Mucosa of gallbladder (tissue), 1 donor: ENCODE measurements at places on chromosomes 7 and 10. TPM values are rescaled to one million over a fixed set of nuclear protein-coding genes. Genes with fewer than 3 reads are reported as not detected.

The OPN1SW gene
- total RNA-seq = not detected

The CPA2 gene
- total RNA-seq = 3.3 TPM

The GSTO2 gene
- total RNA-seq = 17.2 TPM

The REEP3 gene
- total RNA-seq = 53.4 TPM

The ZNF487 gene
- 5.9 TPM for total RNA-seq

The PRR15 gene
- total RNA-seq = 46.1 TPM

The ATRNL1 gene
- total RNA-seq = 2.7 TPM

The ACTR3C gene
- total RNA-seq = 22.4 TPM

The LRCH4 gene
- 131 TPM for total RNA-seq

The GRID1 gene
- 6.3 TPM for total RNA-seq

The MMP21 gene
- total RNA-seq = 0.17 TPM

The DNAJC9 gene
- total RNA-seq = 14.1 TPM

The PLAC9 gene
- total RNA-seq = 8.5 TPM

The NPS gene
- total RNA-seq = not detected

The NKX2-3 gene
- 4.4 TPM for total RNA-seq

The C10orf88 gene
- total RNA-seq = 8.5 TPM

The STEAP4 gene
- 9.8 TPM for total RNA-seq

The ABCB4 gene
- total RNA-seq = 2.0 TPM

The DRGX gene
- total RNA-seq = not detected

The RHOBTB1 gene
- total RNA-seq = 16.8 TPM

The PDE6C gene
- not detected for total RNA-seq

The SEMA3A gene
- total RNA-seq = 19.2 TPM

The SGMS1 gene
- total RNA-seq = 36.9 TPM

The SPAM1 gene
- total RNA-seq = not detected

The HOXA9 gene
- total RNA-seq = 0.17 TPM

The MYPN gene
- not detected for total RNA-seq

The AFAP1L2 gene
- total RNA-seq = 6.3 TPM

The CPN1 gene
- total RNA-seq = not detected

The SAMD9L gene
- total RNA-seq = 6.4 TPM

The GPC2 gene
- 5.6 TPM for total RNA-seq

The SPDYE3 gene
- total RNA-seq = not detected

The MKLN1 gene
- 49.6 TPM for total RNA-seq

The ZNF800 gene
- 33.9 TPM for total RNA-seq

The GLI3 gene
- total RNA-seq = 9.8 TPM

The GDF2 gene
- total RNA-seq = not detected

The TMEM236 gene
- 0.46 TPM for total RNA-seq

The ELN gene
- 70.3 TPM for total RNA-seq

The PALD1 gene
- total RNA-seq = 15.5 TPM

The CLDN4 gene
- 201 TPM for total RNA-seq

The INMT gene
- 18.8 TPM for total RNA-seq

The LLCFC1 gene
- total RNA-seq = not detected
